ENCODE measurements at places on chromosomes 3 and 15.

DNA sequence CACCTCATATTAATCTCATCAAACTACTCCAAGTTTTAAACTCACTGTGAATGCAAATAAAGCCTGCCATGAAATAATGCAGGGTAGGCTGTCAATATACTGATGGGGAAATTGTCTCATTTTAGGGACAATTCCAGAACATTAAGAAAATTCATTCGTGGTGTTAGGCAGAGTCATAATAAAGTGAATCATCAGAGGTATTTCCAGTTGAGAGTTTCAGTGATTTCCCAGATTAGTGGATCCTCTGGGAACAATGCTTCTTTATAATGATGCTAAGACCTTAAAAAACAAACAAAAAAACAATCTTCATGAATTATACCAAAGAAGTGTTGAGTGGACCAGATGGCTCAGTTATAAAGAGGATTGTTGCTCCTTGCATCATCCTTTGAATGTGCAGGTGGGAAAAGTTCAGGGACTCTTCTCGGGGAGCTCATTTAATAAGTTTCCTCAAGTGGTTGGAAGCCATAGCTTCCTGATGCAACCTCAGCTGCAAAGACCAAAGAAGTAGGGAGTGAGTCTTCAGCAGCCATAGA, 360.9 kb upstream of the TRIM42 start:
- DNase-seq: no peak

DNA sequence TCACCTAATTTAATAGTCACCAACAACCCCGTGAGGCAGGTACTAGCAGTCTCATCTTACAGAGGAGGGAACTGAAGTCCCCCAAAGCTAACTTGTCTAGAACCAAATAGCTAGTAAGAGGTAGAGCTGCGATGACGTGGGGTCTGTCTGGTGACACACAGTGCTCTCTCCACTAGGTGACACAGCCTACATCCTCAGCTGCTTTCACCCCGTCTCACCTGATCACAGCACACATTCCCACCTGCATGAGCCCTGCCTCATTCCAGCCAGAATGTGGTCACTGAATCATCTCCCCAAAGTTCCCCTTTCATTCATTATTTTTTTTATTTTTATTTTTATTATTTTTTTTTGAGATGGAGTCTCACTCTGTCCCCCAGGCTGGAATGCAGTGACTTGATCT, 21.3 kb upstream of the MAGEF1 start:
- no peak for DNase-seq

DNA sequence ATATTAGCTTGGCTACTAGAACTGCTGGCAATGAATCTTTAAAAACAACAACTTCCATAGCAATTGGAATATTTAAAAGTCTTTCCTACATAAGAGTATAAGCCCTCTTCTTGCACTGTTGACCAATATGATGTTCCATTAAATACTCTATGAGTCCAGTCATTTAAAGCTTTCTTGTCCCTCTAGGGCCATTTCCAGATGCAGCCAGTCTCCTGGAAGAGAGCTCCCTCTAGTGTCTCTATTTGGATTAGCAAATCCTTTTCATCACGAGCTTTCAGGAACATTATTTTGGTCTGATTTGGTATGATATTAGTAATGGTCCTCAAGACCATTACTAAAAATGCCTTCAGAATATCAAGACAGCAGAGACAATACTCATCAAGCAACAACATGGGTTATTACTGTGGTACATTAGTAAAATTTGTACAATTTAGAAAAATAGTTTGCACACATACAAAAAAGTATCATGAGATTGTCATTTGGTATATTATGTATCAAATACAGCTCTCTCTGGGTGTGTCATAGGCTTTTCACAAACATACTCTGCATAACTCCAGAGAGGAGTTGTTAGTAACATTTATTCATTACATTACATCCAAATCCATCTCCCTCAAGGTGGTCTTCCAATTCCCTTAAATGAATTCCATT, 101.3 kb downstream of the DPH6 start:
- DNase-seq: no peak

DNA sequence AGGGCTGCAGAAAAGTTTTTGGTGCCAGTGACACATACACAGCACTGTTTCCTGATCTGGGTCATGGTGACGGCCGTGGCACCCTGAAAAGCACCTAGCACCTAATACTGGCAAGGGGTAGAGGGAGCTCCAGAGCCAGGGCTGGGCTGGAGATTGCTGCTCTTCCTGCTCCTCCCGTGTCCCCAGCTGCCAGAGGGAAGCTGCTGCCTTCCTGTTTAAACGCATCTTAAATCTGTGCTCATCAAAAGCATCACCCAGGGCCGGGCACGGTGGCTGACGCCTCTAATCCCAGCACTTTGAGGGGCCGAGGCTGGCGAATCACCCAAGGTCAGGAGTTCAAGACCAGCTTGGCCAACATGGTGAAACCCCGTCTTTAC, 156.7 kb upstream of the MEF2A start:
- DNase-seq: no peak

DNA sequence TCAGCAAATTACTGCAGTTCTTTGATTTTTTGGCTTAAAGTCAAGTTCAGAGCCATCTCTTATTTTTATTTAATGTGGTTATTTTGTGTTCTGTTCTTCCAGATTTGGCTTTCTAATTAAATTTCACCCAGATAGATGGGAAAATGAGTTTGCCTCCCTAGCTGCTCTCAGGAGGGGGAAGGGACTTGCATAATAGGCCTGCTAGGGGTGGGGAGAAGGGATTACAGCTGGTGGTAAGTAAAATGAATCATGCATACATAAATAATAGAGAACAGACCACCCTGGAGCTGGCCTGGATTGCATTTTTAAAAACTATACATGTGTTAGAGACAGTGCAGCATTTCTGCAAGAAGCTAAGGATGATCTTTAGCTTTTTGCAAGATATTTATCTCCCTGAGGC, 3.9 kb upstream of the PXYLP1 start:
- no peak for DNase-seq

GRCh38 chr3:196197524-196197923, 13.7 kb downstream of the ZDHHC19 start:
- no peak for DNase-seq

- DNase-seq: no peak
These were observed 136.8 kb downstream of the SNRPN start for GRCh38 chr15:25091421-25092158.

GRCh38 chr15:99312228-99312627, 60.9 kb downstream of the LRRC28 start:
- no peak for DNase-seq

GRCh38 chr3:19595884-19596283, 338.1 kb downstream of the EFHB start:
- DNase-seq: no peak

GRCh38 chr3:101513419-101513986, 491 bp upstream of the SENP7 start:
- DNase-seq: no peak

GRCh38 chr3:139130390-139131140, 85.9 kb upstream of the PRR23C start:
- DNase-seq: no peak

DNA sequence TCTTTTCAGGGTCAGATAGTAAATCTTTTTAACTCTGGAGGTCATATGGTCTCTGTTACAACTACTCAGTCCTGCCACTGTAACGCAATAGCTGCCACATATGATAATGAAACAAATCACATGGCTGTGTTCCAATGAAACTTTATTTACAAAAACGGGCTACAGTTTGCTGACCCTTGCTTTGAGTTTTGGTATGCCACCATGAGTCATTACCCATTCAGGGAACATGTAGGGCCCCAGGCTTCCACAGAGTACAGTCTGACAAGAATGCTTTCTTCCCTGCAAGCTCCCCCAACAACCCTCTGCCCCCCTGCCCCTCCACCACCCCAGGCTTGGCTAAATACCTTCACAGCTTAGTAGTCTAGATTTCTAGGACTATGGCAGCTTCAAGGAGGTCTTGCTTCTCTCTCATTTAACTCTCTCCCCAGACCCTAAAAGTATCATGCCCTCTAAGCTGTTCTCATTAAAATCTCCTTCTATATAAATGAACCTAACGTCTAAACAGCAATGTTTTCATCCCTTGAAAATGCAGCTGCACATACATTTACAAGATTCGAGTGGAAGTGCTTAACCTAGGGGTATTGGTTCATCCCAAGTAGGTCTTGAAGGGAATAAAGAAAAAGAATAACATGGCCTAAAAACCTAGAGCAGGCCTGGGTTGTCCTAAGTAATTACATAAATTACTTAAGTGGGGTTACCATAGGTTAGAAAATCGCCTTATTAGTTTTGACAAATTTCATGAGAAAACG, 117.8 kb upstream of the PRICKLE2 start:
- DNase-seq: no peak

- no peak for DNase-seq
These were observed 240.0 kb upstream of the GBE1 start for GRCh38 chr3:82001276-82001923.

GRCh38 chr15:28013480-28013879, 85.6 kb downstream of the OCA2 start:
- DNase-seq: no peak

DNA sequence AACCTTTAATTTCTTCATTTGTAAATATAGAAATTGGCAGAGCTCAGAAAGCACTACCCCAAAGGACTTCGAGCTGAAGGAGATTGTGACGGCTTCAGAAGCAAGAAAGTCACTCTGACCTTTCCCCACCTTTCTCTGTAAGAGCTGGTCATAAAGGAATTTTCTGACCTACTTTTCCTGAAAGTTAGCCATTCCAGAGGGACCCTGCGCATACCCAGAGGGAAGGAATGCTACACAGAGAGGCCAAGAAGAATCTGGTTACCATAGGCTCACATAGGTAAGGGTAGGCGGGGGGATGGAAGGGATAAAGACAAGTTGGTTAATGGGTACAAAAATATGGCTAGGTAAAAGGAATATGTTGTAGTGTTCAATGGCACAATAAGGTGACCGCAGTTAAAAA, 1080.3 kb downstream of the ZPLD1 start:
- DNase-seq: no peak

GRCh38 chr3:111853068-111853467, 6.0 kb upstream of the PHLDB2 start:
- no peak for DNase-seq

- no peak for DNase-seq
These were observed 60.5 kb downstream of the XXYLT1 start for GRCh38 chr3:195210266-195210973.

DNA sequence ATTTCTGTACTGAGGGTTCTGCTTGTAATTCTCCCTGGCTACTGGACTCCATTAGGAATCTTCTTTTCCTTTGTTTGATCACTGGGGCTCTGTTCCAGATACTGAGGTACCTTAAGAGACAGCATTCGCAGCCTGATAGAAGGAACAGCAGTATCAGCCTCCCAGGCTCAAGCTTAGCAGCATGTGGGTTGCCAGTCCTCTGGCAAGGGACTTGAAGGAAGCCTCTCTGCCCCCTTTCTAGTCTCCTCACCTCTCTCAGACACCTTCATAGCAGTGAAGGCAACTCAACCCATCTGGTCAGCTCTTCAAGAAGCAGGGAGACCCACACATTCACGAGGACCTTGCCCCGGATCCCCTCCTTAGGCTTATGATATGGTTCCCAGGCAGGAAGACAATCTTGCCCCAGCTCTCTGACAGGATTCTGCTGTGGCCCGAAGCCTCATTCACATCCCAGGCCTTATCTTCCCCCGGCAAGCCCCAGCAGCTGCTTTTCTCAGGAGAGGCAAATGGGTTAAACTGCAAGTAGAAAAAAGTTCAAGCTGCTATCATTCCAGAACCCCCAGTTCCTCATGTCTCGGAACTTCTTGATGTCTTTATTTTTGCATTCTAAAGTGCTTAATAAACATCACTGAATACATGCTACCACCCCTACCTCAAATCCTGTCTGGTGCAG, 153.1 kb downstream of the LIPC start:
- no peak for DNase-seq

DNA sequence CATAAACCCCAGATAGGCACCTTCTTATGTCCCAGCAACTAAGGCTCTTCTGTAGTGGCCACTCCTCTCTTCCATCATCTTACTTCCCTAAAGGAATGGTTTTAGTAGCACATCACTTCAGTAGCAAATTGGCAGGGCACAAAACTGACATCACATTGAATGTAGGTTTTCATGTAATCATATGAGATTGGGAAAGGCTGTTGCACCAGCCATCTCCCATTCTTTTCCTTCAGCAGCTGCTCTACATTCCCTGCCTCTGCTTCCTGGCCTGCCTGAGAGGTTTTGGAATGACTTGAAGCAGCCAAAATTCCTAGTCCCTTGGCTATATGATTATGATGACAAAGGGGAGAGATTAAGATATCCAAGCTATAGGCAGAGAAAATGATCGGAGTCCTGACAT, 36.5 kb downstream of the NSUN3 start:
- no peak for DNase-seq

GRCh38 chr3:44976002-44976815, at the start of the genes EXOSC7 and ZDHHC3:
Gene EXOSC7, plus strand, starts transcription at chr3:44976244. Its CDS starts 34 bp downstream, at chr3:44976278.
Gene ZDHHC3, minus strand, starts transcription at chr3:44976174. Its CDS starts 16,738 bp downstream, at chr3:44959436.
- DNase-seq: peak; percentile 72

DNA sequence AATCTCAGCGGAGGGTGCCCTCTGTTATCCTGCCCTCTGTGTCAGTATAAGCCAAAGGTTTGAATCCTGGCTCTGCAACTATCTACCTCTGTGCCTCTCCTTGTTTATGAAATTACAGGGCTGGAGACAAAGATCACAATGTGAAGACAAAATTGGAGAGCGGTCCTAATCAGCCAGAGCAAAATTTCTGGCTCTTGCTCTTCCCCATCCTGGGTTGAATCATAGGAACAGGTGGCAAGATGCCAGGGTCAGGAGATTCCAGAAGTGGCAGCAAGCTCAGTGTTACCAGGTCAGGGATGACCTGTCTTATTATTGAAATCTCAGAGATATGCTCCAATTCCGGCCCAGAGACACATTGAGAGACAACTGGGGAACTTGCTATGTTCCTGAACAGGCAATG, 2.3 kb upstream of the CCR2 start:
- DNase-seq: no peak

- DNase-seq: no peak
These were observed 381.9 kb downstream of the ERC2 start for GRCh38 chr3:56086355-56086754.

- no peak for DNase-seq
These were observed 37.9 kb upstream of the MUC13 start for GRCh38 chr3:124972457-124972856.

DNA sequence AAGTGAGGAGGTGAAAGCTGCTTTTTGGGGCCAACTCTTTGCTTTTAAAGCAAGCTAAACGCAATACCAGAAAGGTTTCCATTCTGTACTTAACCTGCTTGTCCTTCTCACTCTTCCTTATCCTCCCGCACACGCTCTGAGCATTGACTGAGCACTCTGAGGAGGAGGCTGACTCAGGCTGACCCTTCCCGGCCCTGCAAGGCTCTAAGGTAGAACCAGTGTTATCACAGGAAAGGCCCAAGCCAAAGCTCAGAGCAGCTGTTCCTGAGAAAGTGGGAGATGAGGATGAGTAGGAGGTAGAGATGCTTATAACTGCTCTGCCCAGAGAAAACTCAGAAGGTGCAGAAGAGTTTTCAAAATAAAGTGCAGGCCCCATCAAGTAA, 2.3 kb downstream of the B3GNT5 start:
- no peak for DNase-seq
